Stimulated activated CD4-positive, alpha-beta T cell treated with anti-CD3 and anti-CD28 coated beads, TNF-alpha, amount 100 ng/mL, for 1 hour (primary cell): ENCODE measurements at places on chromosomes 3 and 15.

DNA sequence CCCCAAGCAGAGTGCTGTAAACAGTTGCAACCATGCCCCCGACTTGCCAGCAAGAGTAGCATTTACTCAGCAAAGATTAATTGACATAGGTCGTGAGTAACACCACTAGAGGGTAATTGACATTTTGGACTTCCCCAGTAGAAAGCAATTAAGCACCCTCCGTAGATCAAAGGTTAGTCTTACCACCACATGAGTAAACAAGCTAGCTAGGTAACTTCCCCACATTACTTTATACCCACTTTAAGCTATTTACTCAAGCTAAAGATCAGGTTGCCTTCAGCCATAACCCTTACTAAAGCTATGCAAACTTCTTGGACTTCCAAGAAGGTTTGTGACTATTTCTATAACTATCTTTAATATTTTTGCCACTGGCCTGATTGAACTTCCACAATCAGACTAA lies 1072.7 kb downstream of the OTOL1 start:
- DNase-seq: no peak

DNA sequence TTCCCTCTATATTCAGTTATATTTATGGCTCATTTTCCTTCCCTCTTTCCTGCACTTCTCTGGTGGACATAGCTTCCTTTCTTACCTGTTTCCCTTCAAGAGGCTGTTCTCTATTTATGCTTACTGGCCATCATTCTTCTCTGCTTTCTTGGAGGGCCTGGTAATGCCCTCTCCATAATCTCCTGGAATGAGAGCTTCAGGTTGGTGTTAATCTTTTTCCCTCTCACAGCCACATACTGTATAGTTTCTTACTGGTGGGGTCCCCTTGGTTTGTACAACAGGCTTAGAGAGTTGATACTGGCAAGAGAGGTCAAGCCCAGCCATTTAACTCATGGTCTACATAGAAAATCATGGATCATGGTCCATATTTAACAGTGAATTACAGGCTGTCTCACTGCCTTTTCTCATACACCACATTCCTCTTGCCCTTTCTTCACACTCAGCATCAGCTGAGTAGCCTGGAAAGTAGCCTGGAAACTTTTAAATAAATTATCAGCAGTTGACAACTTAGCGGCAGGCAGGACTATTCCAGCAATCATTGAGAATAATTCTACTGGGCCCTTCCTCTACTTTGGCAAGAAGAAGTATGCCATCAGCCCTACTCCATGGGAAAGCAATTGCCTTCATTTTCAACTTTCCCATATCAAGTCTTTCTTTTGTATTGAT lies 38.0 kb upstream of the DPH6 start:
- no peak for DNase-seq

- DNase-seq: no peak
Measured at GRCh38 chr3:30344288-30344687, 262.1 kb upstream of the TGFBR2 start.

DNA sequence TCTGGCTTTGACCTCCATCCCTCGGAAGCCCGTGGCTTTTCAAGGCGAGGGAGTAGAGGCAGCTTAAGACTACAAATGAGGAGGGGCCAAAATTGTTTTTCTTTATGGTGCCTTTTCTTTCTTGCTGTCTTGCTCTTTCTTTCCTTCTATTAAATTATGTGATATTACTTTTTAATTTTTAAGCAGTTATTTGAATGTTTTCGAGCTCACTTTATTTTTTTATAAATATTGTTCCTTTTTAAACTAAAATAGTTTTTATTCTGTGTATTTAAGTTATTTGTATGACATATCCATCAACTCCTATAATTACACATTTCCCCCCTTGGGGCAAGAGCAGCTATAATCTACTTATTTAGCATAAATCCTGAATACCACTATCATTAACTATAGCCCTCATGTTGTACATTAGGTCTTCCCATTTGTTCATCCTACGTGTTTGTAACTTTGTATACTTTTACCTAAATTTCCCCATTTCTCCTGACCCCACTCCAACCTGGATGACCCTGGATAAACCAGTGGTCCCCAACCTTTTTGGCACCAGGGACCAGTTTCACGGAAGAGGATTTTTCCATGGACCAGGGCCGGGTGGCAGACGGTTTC lies 622 bp upstream of the PLSCR1 start:
- no peak for DNase-seq

DNA sequence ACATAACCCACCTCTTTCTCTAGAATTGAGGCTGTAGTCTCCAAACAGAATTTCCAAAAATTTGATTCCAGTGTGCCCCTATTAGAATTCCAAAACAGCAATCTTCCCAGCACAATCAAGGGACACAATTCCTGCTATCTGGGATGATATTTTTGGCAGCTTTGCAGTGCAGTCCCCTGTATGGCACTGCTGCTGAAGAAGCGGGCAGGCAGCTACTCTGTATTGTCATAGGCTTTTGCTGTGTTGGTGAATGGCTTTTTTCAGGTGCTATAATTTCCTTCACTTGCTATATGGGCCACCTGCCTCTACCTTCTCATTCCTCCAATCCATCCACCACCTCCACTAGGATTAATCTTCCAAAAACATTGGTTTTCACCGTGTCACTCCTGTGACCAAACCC lies 145.5 kb downstream of the VGLL4 start:
- no peak for DNase-seq

DNA sequence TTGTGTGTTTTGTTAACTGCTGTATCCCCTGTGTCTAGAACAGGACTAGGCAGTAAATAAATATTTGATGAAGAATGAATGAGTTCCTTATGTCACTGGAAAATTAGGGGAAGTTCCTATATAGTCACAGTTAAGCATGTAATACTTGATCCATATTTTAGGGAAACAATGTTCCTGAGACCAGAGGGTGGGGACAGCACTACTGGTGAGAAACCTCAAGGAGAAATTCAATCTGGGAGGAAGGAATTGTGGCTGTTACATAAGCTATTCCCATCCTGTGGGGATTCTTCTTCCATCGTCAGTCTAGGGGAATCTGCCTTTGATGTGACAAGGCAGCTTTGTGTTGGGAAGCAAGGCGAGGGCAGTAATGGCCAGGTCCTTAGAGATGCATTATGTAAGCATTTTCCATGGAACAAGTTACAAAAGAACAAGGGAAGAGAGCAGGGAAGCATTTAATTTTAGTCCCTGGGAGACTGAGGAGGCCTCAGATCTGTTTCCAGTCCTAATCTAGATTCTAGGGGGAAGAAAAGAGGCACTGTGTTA lies 219.3 kb upstream of the TTC14 start:
- no peak for DNase-seq

DNA sequence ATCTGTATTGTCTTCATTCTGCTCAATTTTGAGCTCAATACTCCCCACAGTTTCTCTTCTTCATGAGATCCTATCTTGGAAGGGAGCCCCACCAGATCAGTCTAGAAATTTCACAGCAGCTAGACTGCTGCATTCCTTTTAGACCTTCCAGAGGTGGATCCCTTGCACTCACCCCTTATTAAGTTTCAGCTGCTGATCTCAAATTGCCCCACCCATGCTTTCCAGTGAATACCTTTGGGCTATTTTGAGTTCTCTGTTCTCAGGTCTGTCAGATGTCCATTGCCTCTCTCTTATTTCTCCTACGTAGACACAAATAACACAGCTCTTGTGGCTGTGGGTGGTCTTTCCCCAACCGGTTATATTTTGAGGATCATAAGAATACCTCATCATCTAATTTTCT lies 60.8 kb downstream of the GPR156 start:
- DNase-seq: no peak

- DNase-seq: peak; percentile 38
Measured at GRCh38 chr3:48634661-48635221, 520 bp downstream of the SLC26A6 start.

- no peak for DNase-seq
Measured at GRCh38 chr3:19190602-19191001, 42.3 kb downstream of the KCNH8 start.

DNA sequence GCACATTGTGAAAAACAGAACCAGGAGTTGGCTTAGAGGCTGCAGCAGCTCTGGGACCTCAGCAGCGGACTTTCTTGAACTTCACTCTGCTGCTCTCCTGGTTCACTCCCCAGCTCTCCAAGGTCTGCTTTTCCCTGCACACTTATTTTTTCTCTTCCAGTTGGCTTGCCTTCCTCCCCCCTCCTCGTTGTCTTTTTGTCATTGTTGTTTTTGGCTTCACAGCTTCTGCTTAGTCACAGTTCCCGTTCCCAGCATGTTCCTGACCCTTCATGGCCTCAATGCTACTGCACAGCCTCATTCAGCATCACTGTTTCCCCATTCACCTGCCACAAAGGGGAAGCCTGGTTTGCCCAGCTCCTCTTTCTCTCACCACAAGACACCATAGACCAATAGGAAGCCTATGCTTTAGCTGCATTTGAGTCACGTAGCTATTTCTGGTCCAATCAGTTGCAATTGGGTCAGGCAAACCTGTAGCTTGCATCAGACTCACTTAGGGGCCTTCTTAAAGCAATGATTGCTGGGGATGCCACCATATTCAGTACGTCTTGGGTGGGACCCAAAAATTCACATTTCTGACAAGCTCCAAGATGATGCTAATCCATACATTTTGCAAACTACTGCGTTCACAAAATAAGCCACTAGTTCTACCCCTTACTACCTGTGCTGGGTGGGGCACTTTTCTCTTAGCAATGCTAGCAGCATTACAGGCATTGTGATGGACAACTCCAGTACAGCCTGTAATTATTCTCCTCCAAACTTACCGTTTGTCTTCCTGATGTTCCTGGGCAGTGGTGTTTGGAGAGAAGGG lies 7.8 kb upstream of the SUMF1 start:
- DNase-seq: no peak

DNA sequence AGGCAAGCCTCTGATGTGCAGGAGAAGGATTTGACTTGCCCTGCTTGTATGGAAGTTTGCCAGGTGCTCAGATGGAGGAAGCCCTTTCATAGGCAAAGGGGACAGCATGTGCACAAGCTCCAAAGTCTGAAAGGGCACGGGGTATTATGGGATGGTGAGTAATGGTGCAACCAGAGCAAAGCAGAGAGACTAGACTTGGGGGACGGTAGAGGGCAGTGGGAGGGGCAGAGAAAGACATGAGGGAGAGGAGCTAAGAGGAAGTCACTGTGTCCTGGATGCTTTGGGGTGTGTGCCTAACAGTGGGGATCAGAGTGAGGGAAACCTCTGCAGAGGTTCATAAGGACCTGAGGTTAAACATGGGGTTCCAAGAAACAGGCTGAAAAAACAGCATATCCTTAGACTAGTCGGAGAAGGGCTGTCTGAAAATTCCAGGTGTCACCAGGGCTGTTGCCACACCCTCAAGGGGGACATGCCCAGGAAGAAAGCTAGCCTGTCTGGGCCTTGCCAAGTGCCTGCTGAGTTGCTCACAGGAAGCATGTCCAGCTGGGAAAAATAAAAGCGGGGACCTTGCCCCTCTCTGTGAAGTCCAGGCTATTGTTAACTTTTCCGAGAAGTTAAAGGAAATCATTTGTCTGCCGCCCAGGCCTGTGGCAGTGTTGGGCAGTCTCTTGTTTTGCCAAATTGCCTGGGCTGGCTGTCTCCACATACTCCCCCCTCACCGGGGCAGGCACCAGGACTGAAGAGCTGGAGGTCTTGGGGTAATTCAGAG lies 47.1 kb downstream of the HRH1 start:
- no peak for DNase-seq

DNA sequence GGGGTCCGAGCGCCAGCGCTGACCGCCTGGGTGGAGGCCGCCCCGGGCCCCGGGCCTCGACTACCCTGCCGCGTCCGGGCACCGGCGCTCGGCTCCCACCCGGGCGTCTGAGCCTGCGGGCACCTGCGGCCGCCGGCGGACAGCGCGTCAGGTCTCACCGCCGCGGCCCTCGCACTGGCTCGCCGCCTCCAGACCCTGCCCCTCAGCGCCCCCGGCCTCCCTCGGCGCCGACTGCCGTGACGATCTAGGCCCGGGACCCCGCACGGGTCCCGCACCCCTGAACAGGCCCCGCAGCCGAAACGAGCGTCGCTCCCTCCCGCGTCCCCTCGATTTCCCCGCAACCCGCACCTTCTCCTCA lies 297 bp downstream of the PRC1 start:
- DNase-seq: no peak

- DNase-seq: no peak
Measured at GRCh38 chr3:39075910-39076309, 24.1 kb downstream of the WDR48 start.
